ENCODE measurements at places on chromosomes 1 and 21.
A peak's percentile ranks its signal among the peaks of the same experiment; 100 is the strongest.

DNA sequence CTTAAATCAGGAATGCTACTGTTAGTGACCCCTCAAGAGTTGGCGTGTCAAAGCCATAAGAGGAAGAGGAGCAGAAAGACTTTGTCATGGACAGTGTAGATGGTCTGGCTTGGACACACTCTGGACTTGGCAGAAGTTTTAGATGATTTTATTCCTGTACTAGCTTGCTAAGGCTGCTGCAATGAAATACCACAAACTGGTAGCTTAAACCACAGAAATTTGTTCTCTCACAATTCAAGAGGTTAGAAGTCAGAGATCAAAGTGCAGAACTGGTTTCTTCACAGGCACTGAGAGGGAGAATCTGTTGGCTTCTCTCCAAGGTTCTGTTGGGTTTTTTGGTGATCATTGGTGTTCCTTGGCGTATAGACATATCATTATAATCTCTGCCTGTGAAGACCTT is 869.8 kb upstream of the B3GALT2 start:
- DNase-seq: no peak

- no peak for DNase-seq
These were observed 262.8 kb downstream of the RWDD3 start for GRCh38 chr1:95496773-95497172.

GRCh38 chr21:35127851-35128250 is 78.7 kb upstream of the RUNX1 start:
- peak; percentile 13 for DNase-seq

DNA sequence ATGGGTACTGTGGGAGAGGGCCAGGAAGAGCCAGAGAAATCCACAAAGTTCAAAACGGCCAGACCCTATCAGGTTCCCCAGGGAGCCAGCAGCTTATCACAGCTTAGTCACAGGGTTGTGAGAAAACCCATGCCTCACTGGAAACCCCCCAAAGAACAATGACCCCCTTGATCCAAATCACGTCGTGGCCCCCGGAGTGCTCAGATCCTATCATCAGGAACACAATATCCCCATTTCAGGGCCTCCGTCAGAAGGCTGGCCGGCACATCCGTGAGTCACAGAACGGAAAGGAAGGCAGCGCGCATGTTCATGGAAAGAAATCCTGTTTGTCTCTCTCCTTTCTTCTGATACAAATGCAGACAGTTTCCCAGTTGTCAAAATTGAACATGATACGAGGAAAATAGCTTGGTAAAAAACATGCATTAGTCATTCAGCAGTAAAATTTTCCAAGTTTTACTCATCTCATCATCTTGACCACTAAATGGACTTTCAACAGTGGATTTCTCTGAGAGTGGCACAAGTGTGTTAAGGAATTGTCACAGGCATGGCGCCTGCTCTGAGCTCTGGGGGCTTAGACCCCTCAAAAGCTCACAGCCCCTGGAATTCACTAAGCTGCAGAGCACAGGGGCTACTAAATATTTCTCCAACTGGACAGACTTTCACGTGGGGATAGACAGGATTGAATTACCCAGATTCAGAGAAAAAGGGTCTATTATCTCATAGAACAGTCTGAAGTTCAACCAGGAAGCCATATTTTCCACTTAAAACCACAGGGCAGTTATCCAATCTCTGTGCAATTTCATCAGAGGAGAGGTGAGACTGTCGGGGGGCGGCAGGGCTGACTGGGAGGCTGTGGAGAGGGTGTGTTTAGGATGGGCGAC is 124.8 kb downstream of the RIPK4 start:
- DNase-seq: peak; percentile 53

DNA sequence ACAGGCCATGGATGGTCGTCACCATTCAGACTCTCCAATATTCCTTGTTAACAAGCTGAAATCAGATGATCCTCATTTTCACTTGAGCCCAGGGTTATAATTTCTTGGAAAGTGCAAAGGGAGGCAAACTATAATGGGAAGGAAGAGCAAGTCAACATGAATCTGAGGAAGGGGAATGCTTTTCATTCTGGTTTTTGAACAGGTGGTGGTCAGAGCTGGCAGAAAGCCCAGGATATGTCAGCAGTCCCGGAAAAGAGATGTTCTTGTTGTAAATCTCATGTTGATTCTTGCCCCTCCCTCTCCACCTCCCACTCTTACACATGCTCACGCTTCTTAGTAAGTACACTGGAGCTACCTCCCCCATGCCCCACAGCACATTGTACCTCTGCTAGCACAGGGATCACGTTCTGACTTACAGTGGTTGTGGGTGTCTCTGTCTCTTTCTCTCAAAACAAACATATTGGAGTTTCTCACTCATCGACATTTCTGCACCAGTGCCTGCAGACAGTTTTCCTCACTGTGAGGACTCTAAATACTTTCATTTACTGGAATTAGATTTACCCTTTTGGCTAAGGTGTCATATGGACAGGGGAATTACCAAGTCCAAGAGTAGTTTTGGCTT is 77.6 kb downstream of the XCL2 start:
- no peak for DNase-seq

GRCh38 chr1:20125100-20125499 is 5.8 kb upstream of the PLA2G2D start:
- no peak for DNase-seq

DNA sequence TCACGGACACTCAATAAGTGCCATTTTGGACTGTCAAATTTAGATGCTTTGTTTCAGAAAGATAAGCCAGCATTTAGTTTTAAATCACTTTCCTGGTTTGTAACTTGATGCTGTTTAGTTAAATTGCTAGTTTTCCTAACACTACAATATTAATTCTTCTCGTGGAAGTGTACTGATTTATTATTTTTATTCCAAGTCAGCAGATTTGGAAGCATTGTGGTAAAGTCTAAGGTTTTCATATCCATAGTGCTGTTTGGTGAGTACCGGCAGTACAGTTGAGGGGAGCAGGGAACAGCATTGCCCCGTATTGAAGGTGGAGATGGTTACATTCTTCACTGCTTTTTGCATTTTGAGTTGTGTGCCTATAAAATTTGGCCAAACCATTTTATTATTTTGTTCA is 36.3 kb downstream of the S100B start:
- no peak for DNase-seq

GRCh38 chr1:239233626-239234025 is 152.7 kb upstream of the CHRM3 start:
- DNase-seq: no peak

DNA sequence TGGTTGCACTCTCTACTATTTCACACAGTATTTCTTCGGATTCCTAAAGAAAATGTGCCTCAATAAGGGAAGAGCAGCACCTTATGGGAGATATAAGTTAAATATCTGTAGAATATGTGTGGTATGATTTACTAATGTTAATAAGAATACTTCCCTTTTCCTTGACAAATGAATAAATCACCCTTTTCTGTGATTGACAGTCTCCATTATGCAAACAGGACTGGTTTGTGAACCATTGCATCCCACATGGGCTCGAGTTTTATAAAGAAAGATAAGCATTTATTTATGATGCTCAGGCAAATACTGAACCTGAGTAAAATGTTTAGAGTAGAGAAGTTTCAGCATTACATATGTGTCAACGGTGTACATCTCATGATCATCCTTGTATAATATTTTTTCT is 587.7 kb upstream of the BRINP3 start:
- DNase-seq: no peak

GRCh38 chr21:41650526-41651145 is 116.2 kb downstream of the RIPK4 start:
- DNase-seq: no peak

DNA sequence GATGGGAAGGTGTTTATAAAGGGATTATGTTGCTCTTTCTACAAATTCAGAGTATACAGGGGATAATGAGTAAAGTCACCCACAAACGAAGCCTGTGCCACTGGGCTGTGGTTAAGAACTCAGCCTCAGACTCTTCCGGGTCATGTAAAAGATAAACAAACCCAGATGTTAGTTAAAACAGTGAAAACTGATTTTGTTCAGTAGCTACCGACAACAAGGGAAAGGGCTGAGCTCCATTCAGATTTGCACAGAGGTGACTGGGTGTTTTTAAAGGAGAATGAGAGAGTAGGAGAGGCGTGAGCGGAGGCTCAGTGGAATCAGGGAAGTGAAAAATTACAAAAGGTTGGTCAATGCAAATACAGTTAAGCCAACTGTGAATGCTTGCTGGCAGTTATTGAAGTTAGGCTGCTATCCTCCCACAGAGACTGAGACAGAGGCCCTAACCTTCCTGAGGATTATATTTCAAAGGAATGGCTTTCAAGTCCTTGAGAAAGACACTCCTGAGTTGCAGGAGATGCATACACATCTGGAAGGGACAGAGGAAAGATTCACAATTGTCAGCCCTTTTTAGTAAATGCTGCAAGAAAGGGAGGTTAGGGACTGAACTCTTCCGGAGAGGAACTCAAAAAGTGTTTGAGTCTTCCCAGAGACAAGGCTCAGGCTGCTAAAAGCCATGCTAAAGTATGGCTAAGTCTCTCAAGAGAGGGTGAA is 29.9 kb upstream of the SAMD13 start:
- peak; percentile 48 for DNase-seq

DNA sequence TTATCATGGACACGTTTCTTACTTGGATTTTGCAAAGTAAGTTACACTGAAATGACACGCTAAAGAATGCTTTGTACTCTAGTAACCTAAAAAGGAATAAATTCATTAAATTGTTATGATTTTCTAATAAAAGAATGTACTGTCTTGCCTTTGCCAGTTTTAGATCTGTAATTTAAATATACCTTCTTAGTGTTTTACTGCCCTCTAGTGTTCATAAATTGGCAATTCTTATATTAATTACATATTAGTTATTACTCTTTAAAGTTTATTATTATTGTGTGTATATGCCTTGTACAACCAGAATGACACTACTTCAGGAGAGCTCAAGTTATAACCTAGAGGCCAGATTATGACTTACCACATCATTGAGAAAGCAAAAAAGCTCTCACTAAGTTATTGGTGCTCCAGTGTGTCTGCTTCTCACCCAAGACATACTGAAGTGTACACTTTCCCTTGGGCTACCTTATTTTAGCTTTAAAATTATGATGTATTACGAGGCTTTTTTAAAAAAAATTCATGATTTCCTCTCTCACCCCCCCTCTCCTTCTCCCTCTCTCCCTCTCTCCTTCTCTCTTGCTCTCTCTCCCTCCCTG is 169.9 kb downstream of the HS2ST1 start:
- peak; percentile 50 for DNase-seq

DNA sequence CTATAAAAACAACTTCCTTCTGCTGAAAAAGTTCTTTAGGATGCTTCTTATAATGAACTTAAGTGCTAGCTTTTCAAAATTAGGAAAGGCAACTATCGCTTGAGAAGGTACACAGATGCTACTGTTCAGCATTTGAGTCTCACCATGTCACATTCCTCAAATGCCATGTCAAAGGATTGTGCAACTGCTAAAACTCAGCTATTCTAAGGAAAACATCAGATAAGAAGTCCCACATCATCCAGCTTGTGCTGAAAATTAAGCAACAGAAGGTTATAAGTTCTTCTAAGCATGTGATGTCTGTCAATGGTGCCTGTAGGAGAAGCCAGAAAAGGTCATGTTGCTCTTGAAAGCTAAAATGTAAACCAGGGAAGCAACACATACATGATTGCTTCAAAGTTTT is 36.5 kb downstream of the MCOLN2 start:
- no peak for DNase-seq

DNA sequence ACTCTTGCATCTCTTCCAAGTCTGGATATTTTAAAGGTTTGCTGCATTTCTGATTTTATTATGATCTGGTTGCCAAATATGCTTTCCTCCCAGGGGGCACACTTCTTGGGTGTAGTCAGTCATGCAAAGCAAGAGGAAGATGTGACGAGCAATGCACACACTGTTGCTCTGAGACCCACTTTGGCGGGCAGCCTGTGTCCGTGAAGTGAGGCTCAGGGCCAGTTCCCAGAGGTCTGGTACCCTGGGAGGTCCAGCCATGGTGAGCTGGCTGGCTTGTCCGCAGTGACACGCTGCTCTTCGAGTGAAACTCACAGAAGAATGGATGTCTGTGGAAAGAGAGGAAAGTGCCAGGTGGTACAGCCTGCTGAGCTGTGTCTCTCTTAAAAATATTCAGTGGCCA is 52.8 kb upstream of the EDN2 start:
- no peak for DNase-seq

DNA sequence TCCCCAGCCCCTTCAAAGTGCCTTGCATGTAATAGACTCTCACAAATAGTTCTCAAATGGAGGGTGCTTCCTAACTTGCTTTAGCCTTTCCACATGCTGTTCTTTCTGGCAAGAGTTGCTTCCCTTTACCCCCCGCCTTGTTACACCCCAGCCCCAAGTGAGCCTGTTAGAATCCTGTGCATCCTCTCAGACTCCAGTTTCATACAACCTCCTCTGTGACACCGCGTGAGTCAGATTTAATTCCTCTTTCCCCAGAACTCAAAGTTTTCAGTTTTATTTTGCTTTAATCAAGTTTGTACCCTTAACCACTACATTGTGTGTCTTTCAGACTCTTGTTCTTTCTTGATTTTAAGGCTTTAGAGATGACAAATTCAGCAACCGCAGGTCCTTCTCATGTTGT is 234.5 kb upstream of the HOOK1 start:
- no peak for DNase-seq

- no peak for DNase-seq
These were observed 368.9 kb downstream of the SEC16B start for GRCh38 chr1:177600936-177601335.

- DNase-seq: no peak
These were observed 12.5 kb downstream of the TRAF3IP3 start for GRCh38 chr1:209768354-209768774.

DNA sequence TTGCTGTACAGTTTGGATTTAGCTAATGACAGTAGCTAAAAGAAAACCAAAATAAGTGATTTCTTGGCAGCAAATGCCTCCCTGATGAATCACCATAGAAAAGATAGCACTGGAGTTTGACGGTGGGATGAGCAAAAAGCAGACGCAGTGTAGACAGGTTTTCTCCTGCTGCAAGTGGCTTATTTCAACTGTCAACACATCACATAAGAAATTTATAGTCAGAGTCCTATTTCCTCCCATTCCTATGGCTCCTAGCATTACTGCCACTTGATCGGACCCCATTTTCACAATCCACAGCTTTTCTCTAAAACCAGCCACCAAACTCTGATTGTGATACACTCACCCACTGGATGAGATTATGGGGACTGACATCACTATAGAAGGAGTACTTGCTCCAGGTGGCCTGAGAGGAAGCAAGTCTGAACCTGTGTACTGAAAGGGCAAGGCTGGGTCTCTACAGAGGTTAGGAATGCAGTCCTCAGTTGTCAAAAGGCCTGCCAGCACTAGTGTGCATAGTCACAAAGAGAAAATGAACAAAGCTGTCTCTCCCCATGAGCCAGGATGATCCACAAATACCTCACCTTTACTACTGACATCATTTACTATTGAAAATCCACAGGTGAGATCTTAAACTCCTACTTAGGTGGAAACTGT is 359.8 kb downstream of the LTN1 start:
- DNase-seq: no peak

Measured in LoVo (cell line).